ENCODE measurements at places on chromosomes 11 and 22.

DNA sequence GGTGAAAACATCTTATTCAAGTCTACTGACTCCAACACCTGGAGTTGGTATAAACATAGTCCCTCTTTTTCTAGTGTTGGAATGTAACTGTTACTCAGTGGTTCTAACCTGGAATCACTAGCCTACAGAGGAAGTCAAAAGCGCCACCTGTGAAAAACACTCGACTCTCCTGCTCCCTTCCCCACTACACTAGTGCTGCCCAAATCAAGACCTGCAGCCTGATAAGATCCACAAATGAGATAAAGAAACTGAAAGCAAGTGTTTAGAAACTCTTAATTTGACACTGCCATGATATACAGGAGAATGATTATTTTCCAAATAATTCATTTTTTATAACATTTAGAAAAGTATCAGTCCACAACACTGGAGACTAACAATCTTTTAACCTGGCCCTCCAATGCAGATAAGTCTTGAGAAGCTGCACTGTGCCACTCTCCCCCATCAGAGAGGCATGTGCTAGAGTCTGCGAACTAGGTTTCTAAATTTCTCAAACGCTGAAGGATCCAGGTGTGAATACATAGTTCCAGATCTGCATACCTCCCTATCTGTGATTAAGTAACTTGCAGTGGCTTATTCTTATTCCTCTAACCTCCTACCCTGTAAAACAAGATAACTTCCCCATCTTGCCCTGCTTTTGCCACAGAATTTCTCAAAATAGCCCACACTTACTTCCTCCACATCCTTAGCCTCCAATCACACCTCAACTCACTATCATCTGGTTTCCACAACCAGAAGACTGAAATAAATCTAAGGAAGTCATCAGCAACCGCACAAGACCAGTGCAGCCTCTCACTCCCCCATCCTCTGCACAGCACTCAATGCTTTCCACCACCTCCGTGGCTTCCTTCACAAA lies 88.1 kb downstream of the RRAS2 start:
- no peak for DNase-seq

DNA sequence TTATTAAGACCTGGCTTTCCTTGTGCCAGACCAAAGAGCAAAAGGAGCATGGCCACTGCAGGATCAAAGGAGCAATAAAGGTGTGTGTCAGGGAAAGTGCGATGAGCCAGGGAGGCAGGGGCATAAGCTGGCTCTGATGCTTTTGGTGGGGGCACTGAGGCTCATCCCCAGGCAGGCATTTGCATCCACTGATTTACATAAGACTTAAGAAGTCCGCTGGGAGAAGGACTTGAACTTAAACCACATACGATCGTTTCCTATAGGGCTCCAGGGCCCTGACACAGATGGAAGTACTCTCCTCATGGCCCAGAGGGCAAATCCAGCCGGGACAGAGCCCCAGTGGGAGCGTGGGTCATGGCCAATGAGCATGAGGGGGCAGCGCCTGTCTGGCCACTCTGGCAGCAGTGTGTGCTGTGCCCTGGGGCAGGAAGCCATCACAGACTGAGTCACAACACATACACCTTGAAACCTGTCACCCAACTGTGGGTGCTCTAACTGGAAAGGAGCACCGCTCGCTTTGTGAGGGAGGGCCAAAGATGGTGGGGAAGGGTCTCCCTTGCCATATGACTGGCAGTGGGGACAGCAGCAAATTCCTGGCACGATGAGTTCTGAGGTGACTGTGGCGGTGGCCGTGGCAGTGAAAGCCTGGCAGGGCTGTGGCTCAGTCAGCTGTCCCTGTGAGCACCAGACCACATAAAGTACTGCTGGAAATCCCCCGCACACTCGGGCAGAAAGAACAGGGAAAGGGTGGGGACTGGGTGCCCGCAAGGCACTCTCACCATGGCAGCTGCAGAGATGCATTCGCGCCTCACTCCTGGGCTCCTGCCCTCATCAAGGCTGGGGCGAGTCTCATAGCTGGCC lies 79.4 kb upstream of the LMO1 start:
- peak; percentile 13 for DNase-seq

DNA sequence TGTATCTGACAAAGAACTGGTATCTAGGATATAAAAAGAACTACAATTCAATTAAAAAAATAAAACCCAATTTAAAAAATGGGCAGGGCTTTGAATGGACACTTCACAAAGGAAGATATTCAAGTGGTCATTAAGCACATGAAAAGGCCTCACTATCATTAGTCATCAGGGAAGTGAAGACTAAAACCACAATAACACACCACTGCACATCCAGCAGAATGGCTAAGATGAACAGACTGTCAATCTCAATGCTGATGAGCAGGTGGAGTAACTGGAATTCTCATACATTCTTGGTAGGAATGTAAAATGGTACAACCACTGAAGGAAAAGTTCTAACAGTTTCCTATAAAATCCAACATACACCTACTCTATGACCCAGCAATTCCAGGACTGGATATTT lies 8.9 kb downstream of the HPS4 start:
- DNase-seq, result no peak

GRCh38 chr11:41921746-41922390 lies 462.4 kb upstream of the LRRC4C start:
- DNase-seq, result no peak

GRCh38 chr11:87779276-87780067 lies 395.8 kb downstream of the RAB38 start:
- DNase-seq, result no peak

GRCh38 chr11:130839981-130840666 lies 76.2 kb downstream of the SNX19 start:
- DNase-seq, result no peak

- DNase-seq, result no peak
Observed at GRCh38 chr11:124745835-124746620, 6.0 kb downstream of the VSIG2 start.

DNA sequence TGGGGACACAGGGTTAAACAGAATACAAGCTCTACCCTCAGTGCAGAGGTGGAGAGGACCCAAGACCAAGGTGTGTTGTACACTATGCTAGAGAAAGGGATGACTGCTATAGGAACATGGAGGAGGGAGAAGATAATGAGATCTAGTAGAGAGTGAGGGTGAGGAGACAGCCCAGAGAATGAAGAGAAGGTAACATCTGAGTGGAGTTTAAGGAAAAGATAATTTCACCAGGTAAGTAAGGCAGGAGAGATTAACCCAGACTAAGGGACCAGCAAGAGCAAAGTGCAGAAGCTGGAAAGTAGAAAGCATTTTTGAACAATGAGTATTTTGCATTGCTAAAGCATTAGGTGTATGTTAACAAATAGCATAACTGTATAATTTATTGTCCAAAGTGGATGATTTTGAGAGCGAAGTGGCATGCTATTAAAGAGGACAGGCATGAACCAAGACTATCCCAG lies 128.8 kb downstream of the RASSF10 start:
- DNase-seq, result no peak

- DNase-seq, result no peak
Observed at GRCh38 chr22:46240907-46241306, 9.2 kb downstream of the CDPF1 start.

GRCh38 chr22:46462726-46463371 lies 74.6 kb downstream of the CELSR1 start:
- DNase-seq, result no peak

GRCh38 chr22:24430431-24431308 lies 3.3 kb downstream of the ADORA2A start:
- DNase-seq, result no peak
